ENCODE measurements at places on chromosomes 1 and 21.

DNA sequence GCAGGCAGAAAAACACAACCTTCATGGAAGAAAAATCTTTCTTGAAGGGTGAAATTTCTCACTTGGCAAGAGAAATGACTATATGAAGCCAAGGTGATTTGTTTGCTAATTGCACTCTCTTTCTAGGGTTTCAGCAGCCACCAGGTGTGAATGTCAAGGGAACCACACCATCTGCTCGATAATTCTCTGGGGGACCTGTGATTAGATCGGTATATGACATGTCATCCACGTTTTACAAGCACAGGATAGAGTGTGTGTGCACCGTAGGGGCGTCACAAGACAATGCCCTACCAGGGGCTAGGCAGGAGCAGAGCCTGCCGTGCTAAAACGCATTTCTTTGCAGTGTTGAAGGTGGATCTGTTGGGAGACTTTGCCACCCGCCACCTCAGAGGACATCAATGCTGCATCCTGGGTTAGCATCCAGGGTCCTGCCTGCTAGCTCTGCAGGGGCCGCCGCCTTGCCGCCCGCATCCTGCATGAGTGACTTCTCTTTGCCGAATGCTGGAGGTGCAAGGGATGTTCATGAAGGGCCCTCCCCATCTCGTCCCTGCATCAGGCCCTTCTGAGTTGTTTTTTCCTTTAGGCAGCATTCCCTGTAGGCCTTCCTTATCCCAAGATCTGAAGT is 37.8 kb upstream of the CCSAP start:
- DNase-seq = no peak

- no peak for DNase-seq
Observed at GRCh38 chr1:234206651-234207284, 166.5 kb upstream of the COA6 start.

GRCh38 chr1:3999941-4000735 is 100.1 kb upstream of the C1orf174 start:
- DNase-seq = no peak

DNA sequence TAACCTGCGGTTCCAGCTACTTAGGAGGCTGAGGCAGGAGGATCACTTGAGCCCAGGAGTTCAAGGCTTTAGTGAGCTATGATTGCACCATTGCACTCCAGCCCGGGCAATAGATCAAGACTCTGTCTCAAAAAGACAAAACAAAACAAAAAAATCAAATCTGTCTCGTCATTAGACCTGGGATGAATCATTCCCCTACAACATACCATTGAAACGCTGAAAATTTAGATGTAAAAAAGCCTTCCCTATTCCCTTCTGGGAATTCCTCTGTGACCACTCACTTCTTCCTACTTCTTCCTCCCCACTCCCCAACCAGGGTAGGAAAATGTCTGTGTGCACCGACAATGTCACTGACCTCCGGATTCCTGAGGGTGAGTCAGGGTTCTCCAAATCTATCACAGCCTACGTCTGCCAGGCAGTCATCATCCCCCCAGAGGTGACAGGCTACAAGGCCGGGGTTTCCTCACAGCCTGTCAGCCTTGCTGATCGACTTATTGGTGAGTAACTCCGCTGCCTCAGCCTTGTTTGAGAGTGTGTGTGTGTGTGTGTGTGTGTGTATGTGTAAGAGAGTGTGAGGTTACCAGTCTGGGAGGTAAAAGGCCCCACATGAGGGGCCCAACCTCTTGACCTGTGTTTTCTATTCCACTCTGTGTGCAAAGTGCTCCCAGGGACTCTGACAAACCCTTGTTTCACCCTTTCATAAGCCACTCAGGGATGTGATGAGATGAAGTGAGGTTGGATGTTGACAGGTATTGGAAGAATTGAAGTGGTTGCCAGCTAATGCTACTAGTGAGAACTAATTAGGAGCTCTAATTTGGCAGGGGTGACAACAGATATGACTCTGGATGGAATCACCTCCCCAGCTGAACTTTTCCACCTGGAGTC is 16.3 kb upstream of the SARS1 start:
- DNase-seq = no peak

DNA sequence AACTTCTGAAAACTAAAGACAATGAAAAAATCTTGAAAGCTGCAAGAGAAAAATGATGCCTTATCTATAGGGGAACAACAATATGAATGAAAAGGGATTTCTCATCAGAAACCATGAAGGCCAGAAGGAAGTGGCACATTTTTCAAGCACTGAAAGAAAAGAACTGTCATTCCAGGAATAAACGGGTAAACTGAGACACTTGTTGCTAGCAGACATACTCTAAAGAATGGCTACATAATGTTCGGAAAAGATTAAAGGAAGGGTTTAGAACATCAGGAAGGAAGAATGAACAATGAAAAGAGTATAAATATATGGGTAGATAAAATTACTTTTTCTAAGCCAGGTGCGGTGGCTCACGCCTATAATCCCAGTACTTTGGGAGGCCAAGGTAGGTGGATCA is 14.5 kb downstream of the RBBP5 start:
- DNase-seq = no peak

- no peak for DNase-seq
Observed at GRCh38 chr1:162670928-162671663, 38.8 kb downstream of the DDR2 start.

DNA sequence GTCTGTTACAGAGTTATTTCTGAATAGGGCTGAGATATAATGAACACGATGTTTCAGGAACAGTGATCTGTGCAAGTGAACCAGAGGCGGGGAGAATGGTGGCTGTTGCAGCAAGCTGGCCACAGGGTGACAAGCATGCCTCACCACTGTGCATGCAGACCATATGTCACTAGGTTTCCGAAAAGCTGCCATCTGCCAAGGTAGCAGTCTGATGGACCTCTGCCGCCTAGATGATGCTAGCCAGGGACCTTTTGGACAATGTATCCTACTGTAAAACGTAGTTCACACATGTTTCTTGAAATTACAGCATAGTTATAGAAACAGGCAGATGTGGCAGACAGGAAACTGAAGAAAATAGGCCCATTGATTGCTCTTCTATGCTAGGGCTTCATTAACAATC is 204.2 kb upstream of the RRP15 start:
- DNase-seq = no peak

- DNase-seq = no peak
Observed at GRCh38 chr1:6111571-6111970, 65.9 kb downstream of the KCNAB2 start.

DNA sequence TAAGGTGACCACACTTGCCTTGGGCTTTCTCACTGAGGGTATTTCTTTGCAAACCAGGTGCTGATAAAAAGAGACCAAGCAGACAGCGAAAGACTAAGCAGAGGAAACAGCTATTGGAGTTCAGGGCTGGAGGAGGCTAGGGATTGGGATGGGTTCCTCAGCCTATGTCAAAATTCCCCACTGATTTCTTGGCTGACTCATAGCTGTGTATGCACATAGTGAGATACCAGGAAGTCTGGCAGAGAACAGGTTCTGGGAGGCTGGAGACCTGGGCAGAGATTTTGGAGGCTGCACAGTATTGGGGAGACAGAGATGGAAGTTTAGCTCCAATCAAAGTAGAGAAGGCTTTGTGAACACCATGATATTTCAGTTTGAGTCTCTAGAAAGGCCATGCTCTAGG is 25.3 kb downstream of the YARS1 start:
- DNase-seq = no peak
